HepG2 (cell line): ENCODE measurements at places on chromosomes 11 and 22. TPM values are rescaled to one million over a fixed set of nuclear protein-coding genes. Genes with fewer than 3 reads are reported as not detected.
A peak's percentile ranks its signal among the peaks of the same experiment; 100 is the strongest.

C11orf97 gene
- 0.35 TPM in 1 of 2 replicates, not detected in the other for total RNA-seq

- H3K4me3 ChIP-seq: no peak overlapping the region
- H3K36me3 ChIP-seq: no peaks in the 10 kb centered on the region
- no peaks in the 10 kb centered on the region for H3K27me3 ChIP-seq
- no peak for DNase-seq
These were observed 110.4 kb downstream of the USP35 start for GRCh38 chr11:78299000-78299710.

- H3K4me3 ChIP-seq: no peak overlapping the region
- no peaks in the 10 kb centered on the region for H3K4me1 ChIP-seq
- H3K36me3 ChIP-seq: no peaks in the 10 kb centered on the region
- peaks cover 46% of the 10 kb centered on the region for H3K27me3 ChIP-seq
- no peak overlapping the region for H3K27ac ChIP-seq
These were observed 7.3 kb upstream of the NCF4 start for GRCh38 chr22:36853407-36854099.

GRCh38 chr11:70122490-70123198, 44.5 kb downstream of the ANO1 start:
- no peak overlapping the region for H3K27ac ChIP-seq
- H3K27me3 ChIP-seq: peaks cover 1% of the 10 kb centered on the region; the same call in 1 of the 2 replicates
- no peak for DNase-seq
- no peaks in the 10 kb centered on the region for H3K36me3 ChIP-seq
- H3K4me1 ChIP-seq: no peaks in the 10 kb centered on the region
- no peak overlapping the region for H3K4me3 ChIP-seq

DNA sequence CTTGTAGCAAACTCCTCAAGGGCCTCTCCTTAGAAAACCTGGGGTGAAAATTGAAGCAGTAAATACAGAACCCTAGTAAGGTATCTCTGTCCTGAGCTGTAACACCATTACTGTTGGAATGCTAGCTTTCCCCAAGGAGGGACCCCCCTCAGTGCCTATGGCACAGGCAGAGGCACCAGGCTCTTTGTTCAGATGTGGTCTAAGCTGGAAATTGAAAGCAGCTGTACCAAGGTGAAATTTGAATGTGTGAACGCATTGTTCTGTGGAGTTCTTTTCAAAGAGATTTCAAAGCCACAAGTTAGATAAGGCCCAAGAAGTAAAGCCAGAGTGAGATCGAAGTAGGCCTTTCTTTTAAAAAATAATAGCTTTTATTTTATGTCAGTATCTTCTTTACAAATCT, 71.9 kb upstream of the HORMAD2 start:
- no peak overlapping the region for H3K4me3 ChIP-seq
- no peaks in the 10 kb centered on the region for H3K27me3 ChIP-seq
- H3K4me1 ChIP-seq: no peaks in the 10 kb centered on the region

- H3K4me3 ChIP-seq: no peak overlapping the region
- no peak for DNase-seq
- no peaks in the 10 kb centered on the region for H3K36me3 ChIP-seq
- H3K27me3 ChIP-seq: no peaks in the 10 kb centered on the region
These were observed 47.6 kb upstream of the EED start for GRCh38 chr11:86196913-86197312.

GRCh38 chr11:59028105-59028504, 58.0 kb upstream of the GLYATL1B start:
- H3K27me3 ChIP-seq: no peaks in the 10 kb centered on the region
- DNase-seq: no peak
- H3K4me1 ChIP-seq: peaks cover 10% of the 10 kb centered on the region

TCP11L1 gene
- 10.1 and 14.0 TPM in 2 replicates for total RNA-seq

OR51B2 gene
- total RNA-seq: not detected in 2 replicates

MMP27 gene
- total RNA-seq: not detected in 2 replicates

DNA sequence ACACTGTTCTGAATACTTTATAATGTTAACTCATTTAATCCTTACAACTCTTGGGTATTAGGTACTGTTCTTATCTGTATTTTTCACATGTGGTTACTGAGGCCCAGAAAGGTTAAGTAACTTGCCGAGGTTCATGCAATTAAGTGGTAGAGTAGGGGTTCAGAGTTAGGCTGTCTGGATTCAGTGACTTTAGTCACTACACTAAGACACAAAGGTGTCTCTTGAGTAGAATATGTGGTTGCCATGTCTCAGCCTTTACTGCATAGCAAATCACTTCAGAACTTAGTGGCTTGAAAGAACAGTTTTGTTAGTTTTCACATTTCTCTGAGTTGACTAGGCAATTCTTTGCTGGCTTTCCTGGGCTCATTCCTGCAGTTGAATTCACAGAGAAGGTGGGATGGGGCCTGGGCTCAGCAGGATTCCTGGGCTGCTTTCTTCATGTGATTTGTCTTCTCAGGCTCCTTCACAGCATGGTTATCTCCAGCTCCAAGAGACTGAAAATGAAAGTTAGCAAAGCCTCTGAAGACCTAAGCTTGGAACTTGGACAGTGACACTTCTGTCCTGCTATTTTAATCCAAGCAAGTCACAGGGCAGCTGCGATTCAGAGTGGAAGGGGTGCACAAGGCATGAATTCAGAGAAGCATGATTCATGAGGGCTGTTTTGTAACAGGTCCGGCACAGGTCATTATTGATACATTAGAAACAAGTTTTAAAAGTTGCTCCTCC, 68.3 kb downstream of the SPECC1L start:
- H3K4me1 ChIP-seq: no peaks in the 10 kb centered on the region
- peaks cover 20% of the 10 kb centered on the region for H3K36me3 ChIP-seq
- H3K4me3 ChIP-seq: no peak overlapping the region
- H3K27me3 ChIP-seq: no peaks in the 10 kb centered on the region

GRCh38 chr11:102111011-102111786, 952 bp downstream of the YAP1 start:
- no peaks in the 10 kb centered on the region for H3K27me3 ChIP-seq
- DNase-seq: peak; percentile 94
- H3K4me3 ChIP-seq: peak overlapping the region; percentile 88
- peaks cover 42% of the 10 kb centered on the region for H3K4me1 ChIP-seq
- H3K36me3 ChIP-seq: no peaks in the 10 kb centered on the region

SYT7 gene
- 0.81 and 1.4 TPM in 2 replicates for total RNA-seq

GRCh38 chr11:4821021-4821420, at the start of gene OR51F2:
Gene OR51F2 (plus strand): TSS chr11:4821321. CDS start chr11:4821422, 101 bp downstream.
- H3K27me3 ChIP-seq: no peaks in the 10 kb centered on the region; the same call in 1 of the 2 replicates
- H3K36me3 ChIP-seq: no peaks in the 10 kb centered on the region
- no peak within 1 kb of the TSS for H3K27ac ChIP-seq
- DNase-seq: no peak
- no peaks in the 10 kb centered on the region for H3K4me1 ChIP-seq

- H3K4me1 ChIP-seq: 0 out of 2 replicates have a peak, but pooled peaks cover 8% of the 10 kb centered on the region
- no peak overlapping the region for H3K27ac ChIP-seq
- H3K36me3 ChIP-seq: no peaks in the 10 kb centered on the region; the same call in none of the 2 replicates
- no peak for DNase-seq
- no peaks in the 10 kb centered on the region for H3K27me3 ChIP-seq
These were observed 26.9 kb downstream of the TSPAN4 start for GRCh38 chr11:869399-870126.

DNA sequence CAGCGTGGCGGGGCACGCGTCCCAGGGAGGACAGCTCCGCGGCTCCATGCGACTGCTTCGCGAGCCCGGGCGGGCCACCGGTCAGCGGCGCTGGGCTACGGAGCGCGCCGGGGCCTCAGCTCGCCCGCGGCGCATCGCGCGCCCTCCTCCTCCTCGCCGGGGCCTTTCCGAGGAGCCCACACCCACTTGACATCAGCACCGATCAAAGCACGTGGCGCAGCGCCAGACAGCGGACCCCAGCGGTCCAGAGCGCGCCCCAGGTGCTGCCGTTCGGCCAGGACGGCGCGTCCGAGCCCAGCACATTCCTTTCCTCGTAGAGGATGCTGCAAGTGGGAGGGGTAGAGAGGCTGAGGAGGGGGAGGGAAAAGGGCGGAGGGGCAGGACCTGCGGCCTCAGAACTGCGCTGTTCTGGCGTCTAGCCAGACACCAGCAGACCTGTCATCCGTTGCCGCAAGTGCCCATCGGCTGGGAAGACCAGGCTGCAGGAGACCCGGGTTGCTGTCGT, 88.6 kb downstream of the PLEKHA7 start:
- DNase-seq: peak; percentile 64
- no peaks in the 10 kb centered on the region for H3K27me3 ChIP-seq
- peaks cover 25% of the 10 kb centered on the region for H3K4me1 ChIP-seq
- no peak overlapping the region for H3K27ac ChIP-seq
- peak overlapping the region; percentile 47; the same call in 1 of the 2 replicates for H3K4me3 ChIP-seq
- no peaks in the 10 kb centered on the region for H3K36me3 ChIP-seq

ANO3 gene
- total RNA-seq: 0.44 and 0.48 TPM in 2 replicates

- H3K27me3 ChIP-seq: no peaks in the 10 kb centered on the region
- peaks cover 33% of the 10 kb centered on the region for H3K4me1 ChIP-seq
- no peak for DNase-seq
- no peak overlapping the region for H3K4me3 ChIP-seq
- no peak overlapping the region for H3K27ac ChIP-seq
These were observed 12.0 kb downstream of the SIPA1 start for GRCh38 chr11:65649656-65650546.

DNA sequence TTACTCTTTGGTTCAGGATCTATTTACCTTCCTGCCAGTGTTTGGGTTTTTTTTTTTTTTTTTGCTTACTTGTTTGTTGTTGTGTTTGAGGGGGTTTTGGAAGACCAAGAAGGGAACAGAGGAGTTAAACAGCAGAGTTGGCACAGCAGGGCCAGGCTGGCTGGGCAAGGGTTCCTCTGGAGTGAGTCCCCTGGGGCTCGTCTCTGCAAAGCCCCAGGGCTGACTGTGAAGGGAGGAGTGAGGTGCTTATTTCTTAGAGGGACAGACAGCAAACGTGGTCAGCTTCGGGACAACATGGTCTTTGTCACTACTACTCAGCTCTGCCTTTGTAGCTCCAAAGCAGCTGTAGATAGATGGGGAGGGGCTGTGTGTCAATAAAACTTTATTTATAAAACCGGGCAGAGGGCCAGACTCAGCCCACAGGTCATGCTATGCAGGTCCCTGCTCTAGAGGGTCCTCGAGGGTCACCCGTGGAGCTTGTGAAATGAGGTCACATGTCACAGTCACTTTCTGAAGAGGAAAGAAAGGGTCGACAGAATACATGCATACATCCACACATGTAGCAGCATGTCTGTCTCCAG, 1404.7 kb downstream of the BRD1 start:
- H3K4me1 ChIP-seq: no peaks in the 10 kb centered on the region
- DNase-seq: no peak
- no peak overlapping the region for H3K27ac ChIP-seq
- no peak overlapping the region for H3K4me3 ChIP-seq
- no peaks in the 10 kb centered on the region for H3K36me3 ChIP-seq
- peaks cover 7% of the 10 kb centered on the region for H3K27me3 ChIP-seq

GP1BB gene
- not detected in 2 replicates for total RNA-seq

DNA sequence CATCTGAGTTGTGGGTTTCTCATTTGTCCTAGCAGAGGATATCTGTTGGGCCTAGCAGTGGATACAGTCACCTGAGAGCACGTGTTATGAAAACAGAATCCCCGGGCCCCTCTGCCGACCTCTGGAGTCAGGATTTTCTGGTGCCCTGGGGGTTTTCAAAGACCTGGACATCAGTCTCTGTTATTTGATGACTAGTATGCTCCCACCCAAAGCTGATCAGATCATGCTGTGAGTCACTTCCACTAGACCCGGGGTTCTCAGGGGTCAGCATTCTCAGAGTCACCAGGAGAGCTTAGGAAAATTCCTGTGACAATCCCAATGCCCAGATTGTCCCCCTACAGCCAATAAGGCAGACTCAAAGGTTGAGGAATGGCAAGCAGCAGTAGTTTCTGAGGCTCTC, 38.7 kb downstream of the KCNJ1 start:
- H3K27me3 ChIP-seq: peaks cover 10% of the 10 kb centered on the region; the same call in 2 of the 3 replicates
- no peaks in the 10 kb centered on the region for H3K4me1 ChIP-seq
- H3K36me3 ChIP-seq: no peaks in the 10 kb centered on the region
- H3K27ac ChIP-seq: no peak overlapping the region
- no peak for DNase-seq

- H3K4me1 ChIP-seq: no peaks in the 10 kb centered on the region
- peak; percentile 16 for DNase-seq
- H3K27ac ChIP-seq: no peak overlapping the region
- no peaks in the 10 kb centered on the region for H3K36me3 ChIP-seq
- H3K27me3 ChIP-seq: no peaks in the 10 kb centered on the region
These were observed 186.2 kb downstream of the SPON1 start for GRCh38 chr11:14148653-14149273.

BCO2 gene
- total RNA-seq: 0.38 TPM in 1 of 2 replicates, not detected in the other

DNAJB13 gene
- total RNA-seq: not detected in 2 replicates

DRD2 gene
- not detected in 2 replicates for total RNA-seq

DNA sequence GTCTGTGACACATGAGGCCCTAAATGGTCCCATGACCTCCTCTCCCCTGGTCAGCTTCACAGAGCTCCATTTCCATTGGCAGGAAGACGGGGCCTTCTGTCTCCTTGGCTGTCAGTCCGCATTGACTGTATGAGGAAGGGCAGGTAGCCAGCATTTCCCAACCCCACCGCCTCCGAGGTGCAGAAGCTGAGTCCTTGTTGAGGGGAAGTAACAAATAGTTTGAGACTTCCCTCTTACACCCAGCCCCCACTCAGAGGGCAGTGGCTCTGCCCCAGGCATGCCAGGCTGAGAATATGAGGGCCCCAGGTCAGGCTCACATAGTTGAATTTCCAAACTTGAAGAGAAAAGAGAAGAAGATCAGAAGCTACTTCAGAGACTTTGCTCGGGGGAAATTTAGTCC, 611.1 kb downstream of the BRD1 start:
- no peaks in the 10 kb centered on the region for H3K36me3 ChIP-seq
- no peak overlapping the region for H3K4me3 ChIP-seq
- H3K4me1 ChIP-seq: no peaks in the 10 kb centered on the region
- no peak for DNase-seq
- no peaks in the 10 kb centered on the region for H3K27me3 ChIP-seq
- H3K27ac ChIP-seq: no peak overlapping the region

- H3K36me3 ChIP-seq: no peaks in the 10 kb centered on the region
- H3K27me3 ChIP-seq: peaks cover 12% of the 10 kb centered on the region; the same call in 2 of the 3 replicates
- DNase-seq: no peak
- H3K4me3 ChIP-seq: no peak overlapping the region
- no peak overlapping the region for H3K27ac ChIP-seq
These were observed 23.7 kb upstream of the RFPL3 start for GRCh38 chr22:32333769-32334659.

GRCh38 chr11:70926543-70927201, 325.7 kb downstream of the SHANK2 start:
- no peaks in the 10 kb centered on the region for H3K4me1 ChIP-seq
- DNase-seq: no peak
- H3K36me3 ChIP-seq: peaks cover 5% of the 10 kb centered on the region
- no peak overlapping the region for H3K27ac ChIP-seq
- H3K27me3 ChIP-seq: no peaks in the 10 kb centered on the region

GRCh38 chr11:101061606-101062005, 68.0 kb downstream of the PGR start:
- no peak for DNase-seq
- no peak overlapping the region for H3K4me3 ChIP-seq
- no peaks in the 10 kb centered on the region for H3K27me3 ChIP-seq
- H3K27ac ChIP-seq: no peak overlapping the region
- no peaks in the 10 kb centered on the region for H3K4me1 ChIP-seq

GRCh38 chr22:34055525-34056200, 135.4 kb upstream of the LARGE1 start:
- peak; percentile 62 for DNase-seq
- no peaks in the 10 kb centered on the region for H3K36me3 ChIP-seq
- no peaks in the 10 kb centered on the region for H3K27me3 ChIP-seq
- no peak overlapping the region for H3K27ac ChIP-seq
- H3K4me3 ChIP-seq: no peak overlapping the region

ACR gene
- total RNA-seq: not detected in 2 replicates

NCAM1 gene
- total RNA-seq: not detected in 2 replicates
